ENCODE measurements at places on chromosomes 7 and 10.

DNA sequence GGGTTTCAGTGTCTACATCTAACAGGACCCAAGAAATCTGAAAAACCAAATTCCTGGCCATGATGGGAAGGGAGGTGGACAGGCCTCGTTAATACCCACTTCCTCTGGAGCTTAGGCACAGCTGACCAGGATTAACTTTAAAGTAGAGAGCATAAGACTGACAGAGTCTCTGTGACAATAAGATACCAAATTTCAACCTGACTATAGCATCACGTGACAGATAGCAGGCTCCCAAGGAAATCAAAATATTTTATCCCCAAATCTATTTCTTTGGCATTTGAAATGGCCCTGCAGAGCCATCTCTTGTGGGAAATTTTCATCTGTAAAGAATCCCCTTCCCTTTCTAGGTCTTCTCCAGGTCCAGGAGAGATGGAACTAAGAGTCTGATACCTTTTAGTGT lies 258.3 kb downstream of the TCERG1L start:
- DNase-seq, result no peak

- no peak for DNase-seq
Measured at GRCh38 chr7:114508086-114508485, 93.5 kb downstream of the FOXP2 start.

GRCh38 chr10:85719408-85719807 lies 647.2 kb downstream of the GRID1 start:
- DNase-seq, result no peak

- DNase-seq, result no peak
Measured at GRCh38 chr7:128861957-128862570, 592 bp upstream of the ATP6V1F start.
